D341Med (cell line): ENCODE measurements at places on chromosomes 4 and X.

DNA sequence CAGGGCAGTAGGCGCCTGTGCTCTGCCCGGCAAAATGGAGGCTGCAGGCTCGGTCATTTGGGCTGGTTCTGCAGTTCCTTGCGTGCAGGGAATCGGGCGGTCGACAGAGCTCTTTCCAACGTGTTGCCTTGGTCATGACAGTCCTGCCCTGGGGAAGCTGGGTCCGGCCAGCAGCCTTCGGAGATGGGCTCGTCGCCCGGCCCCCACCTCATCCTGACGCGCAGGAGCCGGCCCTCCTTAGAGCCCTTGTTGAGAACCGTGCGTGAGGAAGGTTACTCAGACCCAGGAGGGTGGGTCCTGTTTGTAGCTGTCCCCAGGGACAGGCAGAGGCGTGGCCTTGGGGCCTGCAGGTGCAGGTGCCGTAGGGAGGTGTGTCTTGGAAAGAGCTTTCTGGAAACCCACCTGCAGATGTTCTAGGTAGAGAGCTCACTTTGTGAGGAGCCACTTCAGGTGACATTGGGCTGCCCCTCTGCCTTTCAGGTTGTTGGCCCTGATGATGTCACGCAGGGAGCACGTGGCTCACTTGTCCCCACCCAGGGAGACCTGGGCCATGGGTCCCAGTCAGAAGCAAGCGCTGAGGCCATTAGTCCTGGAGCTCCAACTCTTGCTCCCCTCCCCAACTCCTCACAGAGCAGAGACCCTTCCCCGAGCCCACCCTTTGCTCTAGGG lies 15.2 kb upstream of the HGFAC start:
- no peak for DNase-seq

DNA sequence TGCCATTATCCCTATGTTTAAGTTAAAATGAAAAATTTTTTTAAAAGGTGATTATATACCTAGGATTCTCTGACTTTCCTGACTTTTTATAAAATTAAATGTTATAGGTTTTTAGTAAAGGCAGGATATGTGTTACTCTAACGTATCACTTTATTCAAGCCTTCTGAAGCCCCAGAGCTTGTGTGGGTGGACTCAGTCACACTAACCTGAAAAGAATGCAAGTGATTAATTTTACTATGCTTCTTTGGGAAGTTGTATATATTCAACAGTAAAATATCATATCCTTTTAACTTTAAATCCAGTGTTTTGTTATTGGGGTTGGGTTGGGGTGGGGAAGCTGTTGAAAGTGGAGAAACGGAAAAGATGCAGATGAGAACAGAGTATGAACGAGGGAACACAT lies 22.8 kb downstream of the PDLIM3 start:
- DNase-seq = no peak

- DNase-seq = no peak
These were observed 189.7 kb upstream of the ITM2A start for GRCh38 chrX:79556800-79557199.

DNA sequence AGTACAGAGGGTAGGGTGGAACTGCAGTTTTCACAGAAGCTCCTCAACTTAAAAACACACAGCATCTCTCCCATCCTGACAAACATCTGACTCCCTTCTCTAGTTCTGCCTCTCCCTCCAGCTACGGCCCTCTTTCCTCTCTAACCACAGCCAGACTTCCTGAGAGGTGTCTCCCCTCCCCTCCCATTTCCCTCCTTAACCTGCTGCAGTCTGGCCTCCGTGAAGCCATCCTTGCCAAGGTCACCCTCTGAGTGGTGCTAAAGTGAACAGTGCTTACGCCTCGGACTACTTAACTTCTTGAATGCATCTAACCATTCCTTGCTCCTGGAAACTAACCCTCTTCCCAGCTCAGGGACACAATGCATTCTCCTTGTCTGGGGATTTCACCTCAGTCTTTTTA lies 53.3 kb downstream of the RTL5 start:
- no peak for DNase-seq

GRCh38 chr4:7160951-7161440 lies 31.3 kb upstream of the SORCS2 start:
- DNase-seq = no peak

DNA sequence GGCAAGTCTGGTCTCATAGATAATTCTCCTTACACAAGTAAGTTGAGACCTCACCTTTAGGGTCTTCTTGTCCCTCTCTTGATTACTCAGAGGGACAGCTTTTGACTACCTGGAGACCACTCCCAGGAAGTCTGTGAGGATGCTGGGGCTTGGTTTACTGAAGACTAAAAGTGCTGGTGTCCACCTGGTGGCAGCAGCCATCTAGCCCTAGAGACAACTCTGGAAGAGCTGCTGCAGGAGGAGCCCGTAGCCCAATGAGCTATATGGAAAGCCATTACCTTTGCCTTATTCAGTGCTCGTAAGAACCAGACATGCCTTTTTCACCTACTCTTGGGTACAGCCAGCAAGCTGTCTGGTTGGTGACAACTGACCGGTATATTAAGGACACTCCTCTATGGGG lies 7.3 kb downstream of the FGFBP2 start:
- peak; percentile 52 for DNase-seq

DNA sequence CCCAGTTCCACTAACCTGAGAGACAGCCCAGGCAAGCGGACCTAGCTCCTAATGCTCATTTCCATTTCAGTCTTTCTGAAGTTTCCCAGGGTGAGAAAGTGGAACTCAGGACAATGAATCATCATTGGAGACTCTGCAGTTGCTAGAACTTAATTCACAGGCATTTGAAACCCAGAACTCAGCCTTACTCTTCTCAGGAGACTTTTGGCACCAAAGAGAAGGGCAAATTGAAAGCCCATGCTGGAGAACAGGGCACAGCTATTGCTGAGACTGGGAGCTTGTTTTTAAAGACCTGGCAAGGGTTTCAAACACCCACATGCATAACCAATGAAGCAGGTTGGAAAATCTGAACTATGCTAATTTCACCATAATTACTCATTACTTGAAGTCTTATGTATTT lies 36.0 kb downstream of the BST1 start:
- DNase-seq = no peak

- DNase-seq = no peak
These were observed 315.0 kb downstream of the AFF2 start for GRCh38 chrX:148815218-148815961.

DNA sequence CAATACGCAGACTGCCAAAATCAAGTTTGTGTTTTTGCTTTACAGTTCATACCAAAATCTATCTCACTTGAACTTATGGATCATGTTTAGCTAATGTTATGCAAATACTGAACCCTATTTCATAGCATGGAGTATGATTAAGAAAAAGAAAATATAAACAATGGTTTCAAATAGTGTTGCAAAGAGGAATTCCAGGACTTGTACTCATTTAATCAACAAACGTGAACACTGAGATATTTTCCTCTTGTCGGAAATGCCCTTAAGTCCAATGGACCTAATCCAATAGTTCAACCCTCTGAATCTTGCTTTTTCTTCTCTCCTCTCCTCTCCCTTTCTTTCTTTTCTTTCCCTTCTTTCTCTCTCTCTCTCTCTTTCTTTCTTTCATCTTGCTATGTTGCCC lies 30.8 kb downstream of the RASL11B start:
- DNase-seq = no peak

- DNase-seq = no peak
These were observed 33.9 kb upstream of the AFAP1 start for GRCh38 chr4:7973545-7973981.

GRCh38 chrX:153445856-153446635 lies at the start of gene TREX2:
TREX2 (minus strand) TSS chrX:153446056; CDS start chrX:153445430, 626 bp downstream.
- DNase-seq = no peak

DNA sequence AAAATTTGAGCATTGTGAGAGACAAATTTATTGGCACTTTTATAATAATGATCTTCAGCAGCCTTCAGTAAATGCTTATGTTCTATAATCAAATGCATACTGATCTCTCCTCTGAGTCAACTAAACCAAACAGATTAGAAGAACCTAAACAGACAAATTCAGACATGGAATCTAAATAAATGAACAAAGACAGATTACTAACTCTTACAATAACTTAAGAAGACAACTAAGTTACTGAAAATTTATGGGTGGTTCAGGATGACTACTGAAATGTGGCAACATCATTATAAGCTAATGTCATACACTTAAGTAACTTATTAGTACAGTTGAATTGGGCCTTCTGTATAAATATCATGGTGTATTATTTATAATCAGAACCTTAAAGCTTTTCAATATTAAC lies 127.3 kb downstream of the NEK1 start:
- DNase-seq = no peak

DNA sequence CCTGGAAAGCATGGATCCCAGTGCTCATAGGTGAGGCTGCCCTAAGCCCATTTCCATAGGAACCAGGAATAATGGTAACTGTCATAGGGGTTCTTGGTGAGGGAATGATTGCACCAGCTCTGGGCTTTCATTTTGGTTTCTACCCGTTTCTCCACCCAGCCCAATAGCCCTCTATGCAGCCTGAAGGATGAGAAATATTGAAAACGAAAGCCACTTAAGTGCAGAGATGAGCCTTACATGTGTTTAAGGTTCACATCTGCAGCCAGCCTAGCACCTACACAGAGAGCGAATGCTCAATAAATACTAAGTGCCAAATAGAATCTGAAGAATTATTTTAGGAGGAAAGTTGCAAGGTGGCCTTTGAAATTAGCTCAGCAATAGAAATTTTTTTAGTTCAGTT lies 60.4 kb downstream of the MCF2 start:
- no peak for DNase-seq

- no peak for DNase-seq
These were observed 4.9 kb downstream of the UGT8 start for GRCh38 chr4:114603497-114603896.

GRCh38 chr4:158065176-158065575 lies 107.6 kb downstream of the GASK1B start:
- no peak for DNase-seq

DNA sequence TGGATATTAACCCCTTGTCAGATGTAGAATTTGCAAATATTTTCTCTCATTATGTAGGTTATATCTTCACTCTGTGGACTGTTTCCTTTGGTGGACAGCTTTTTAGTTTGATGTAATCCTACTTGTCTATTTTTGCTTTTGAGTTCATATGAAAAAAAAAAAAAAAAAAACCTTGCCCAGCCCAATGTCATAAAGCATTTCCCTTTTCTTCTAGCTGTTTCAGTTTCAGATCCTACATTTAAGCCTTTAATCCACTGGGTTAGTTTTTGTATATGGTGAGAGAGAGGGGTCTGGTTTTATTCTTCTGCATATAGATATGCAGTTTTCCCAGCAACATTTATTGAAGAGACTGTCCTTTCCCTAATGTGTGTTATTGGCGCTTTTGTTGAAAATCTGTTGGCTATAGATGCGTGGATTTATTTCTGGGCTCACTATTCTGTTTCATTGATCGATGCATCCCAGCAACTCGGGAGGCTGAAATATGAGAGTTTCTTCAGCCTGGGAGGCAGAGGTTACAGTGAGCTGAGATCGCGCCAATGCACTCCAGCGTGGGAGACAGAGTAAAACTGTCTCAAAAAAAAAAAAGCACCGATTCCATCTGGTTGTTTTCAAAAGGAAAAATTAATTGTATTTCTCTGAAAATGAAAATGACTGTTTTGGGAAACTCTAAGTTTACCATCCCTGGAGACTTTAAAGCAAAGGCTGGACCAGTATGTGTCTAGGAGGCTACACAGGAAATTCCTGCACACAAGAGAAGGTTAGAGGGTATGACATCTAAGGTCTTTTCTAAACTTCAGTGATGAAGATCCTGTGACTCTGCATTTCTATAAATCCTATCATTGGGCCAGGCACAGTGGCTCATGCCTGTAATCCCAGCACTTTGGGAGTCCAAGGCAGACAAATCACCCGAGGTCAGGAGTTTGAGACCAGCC lies 35.6 kb downstream of the STEEP1 start:
- no peak for DNase-seq

DNA sequence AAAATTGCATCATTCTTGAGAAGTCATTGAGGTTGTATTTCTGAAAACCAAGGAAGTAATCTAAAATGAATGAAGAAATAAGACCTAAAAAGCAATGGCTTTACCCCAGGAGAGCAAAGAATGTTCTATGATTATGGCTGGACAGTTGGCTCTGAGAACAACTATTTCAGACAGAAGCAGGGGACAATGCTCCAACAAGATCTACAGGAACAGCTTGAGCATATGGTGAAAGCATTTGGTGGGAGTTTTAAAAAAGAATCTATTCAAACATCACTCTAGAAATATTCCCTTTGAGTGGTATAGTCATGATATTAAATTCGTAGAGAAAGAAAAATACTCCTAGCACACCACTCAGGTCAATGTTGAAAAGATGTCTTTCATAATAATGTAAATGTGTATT lies 26.7 kb downstream of the DYNLT3 start:
- no peak for DNase-seq

- DNase-seq = peak; percentile 17
These were observed 131.6 kb downstream of the HMX1 start for GRCh38 chr4:8739820-8740665.

- DNase-seq = no peak
These were observed 145.6 kb upstream of the SCML1 start for GRCh38 chrX:17591741-17592110.

DNA sequence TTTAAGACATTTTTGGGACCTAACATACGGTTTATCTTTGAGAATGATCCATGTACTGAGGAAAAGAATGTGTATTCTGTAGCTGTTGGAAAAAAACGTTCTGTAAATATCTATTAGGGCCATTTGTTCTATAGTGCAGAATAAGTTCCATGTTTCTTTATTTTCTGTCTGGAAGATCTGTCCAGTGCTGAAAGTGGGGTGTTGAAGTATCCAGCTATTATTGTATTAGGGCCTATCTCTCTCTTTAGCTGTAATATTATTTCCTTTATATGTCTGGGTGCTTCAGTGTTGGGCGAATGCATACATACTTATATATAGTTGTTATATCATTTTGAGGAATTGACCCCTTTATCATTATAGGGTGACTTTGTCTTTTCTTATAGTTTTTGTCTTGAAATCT lies 24.7 kb downstream of the MAGEC1 start:
- DNase-seq = no peak

GRCh38 chrX:71618303-71618721 lies at the start of gene CXCR3:
CXCR3 (minus strand) TSS chrX:71618511; CDS start chrX:71618449, 62 bp downstream.
- DNase-seq = no peak

DNA sequence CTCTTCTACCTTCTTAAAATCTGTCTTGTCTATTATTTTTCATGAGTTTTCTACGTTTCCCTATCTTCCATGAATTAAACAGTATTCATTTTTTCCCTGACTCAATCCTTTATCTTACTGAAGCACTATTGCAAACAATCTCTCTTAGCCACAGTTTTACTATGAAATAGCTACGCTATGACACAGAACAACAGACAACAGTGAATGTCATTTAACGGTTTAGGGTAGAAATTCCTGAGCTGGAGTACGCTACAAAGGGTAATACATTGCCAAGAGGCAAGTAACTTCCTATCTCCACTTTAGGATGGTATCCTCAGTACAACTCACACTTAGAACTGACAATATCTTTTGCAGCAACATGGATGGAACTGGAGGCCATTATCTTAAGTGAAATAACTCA lies 552.6 kb downstream of the INPP4B start:
- DNase-seq = no peak

GRCh38 chrX:30659421-30659820 lies 6.2 kb downstream of the GK start:
- no peak for DNase-seq

- DNase-seq = no peak
These were observed 70.8 kb downstream of the ANXA10 start for GRCh38 chr4:168163106-168163505.
